ENCODE measurements at places on chromosomes 6 and 20.
A peak's percentile ranks its signal among the peaks of the same experiment; 100 is the strongest.

DNA sequence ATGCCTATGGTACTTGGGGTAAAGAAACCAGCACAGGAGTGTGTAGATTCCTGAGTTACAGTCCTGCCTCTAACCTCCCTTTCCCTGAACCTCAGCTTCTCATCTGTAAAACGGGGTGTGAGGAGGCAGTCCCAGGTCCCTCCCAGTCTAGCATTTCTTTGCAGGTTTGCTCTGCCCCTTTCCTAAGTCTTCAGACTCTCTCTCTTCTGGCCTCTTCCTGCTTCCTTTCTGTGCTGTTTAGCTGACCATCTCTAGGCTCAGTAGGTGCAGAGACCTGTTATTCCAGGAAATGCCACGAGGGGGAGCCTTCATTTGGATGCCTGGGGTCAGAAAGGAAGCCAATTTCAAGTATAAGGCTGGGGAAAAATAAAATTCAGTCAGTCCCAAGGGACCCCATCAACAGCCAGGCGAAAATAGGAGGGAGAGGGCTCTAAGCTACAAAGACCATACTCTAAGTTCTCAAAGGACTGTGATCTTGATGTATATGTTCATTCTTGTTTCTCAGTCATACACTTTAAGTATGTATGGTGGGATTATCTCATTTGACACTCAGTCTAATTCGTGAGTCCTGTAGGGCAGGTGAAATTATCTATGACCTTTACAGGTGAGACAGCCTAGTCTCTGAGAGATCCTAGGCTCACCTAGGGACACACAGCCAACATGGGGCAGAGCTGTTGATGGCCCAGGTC lies 89.1 kb downstream of the NCR2 start:
- peak; percentile 92 for DNase-seq

- DNase-seq, result no peak
Measured at GRCh38 chr6:73712535-73713173, 16.7 kb downstream of the CD109 start.

GRCh38 chr6:43428112-43428570 lies 800 bp downstream of the ABCC10 start:
- DNase-seq, result no peak

DNA sequence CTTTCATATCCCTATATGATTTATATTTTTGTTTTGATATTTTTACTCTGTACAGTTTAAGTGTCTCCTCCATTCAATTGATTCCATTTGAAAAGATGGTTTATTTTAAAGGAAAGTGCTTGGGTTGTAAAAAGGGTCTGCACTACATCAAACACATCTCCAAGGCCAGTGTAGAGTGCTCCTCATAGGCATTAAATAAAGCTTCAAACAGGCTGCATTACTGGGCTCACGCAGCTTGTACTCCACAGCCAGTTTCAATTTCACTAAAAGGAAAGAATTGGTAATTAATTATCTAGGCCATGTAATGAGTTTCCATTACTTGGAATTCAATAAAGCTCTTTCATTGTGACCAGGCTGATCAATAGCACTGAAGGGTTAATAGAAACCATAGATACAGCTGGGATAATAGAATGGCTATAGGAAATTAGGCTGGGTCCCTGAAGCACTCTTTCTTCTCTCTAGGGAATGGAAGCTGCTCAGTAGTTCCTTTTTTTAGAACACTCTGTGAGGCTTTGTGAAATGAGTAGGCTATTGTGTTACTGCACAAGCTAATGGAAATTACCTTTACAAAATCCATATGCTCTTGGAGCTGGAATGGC lies 442.2 kb downstream of the RNF144B start:
- DNase-seq, result no peak

- DNase-seq, result peak; percentile 62
Measured at GRCh38 chr20:44745598-44746366, at the start of gene KCNK15. TSS of gene KCNK15 (plus strand) at chr20:44745865. CDS start at chr20:44745911, 46 bp downstream.

DNA sequence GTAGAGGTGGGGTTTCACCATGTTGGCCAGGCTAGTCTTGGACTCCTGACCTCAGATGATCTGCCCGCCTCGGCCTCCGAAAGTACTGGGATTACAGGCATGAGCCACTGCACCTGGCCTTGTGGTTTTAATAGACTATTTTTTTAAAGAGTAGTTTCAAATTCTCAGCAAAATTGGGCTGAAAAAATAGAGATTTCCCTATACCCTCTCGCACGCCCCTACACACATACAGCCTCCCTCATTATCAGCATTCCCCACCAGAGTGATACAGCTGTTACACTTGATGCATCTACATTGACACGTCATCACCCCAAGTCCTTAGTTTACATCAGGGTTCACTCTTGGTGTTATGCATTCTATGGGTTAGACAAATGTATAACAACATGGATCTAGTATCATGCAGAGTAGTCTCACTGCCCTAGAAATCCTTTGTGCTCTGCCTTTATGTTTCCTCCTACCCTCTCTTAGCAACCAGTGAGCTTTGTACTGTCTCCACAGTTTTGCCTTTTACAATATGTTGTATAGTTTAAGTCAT lies 103.6 kb downstream of the CDYL start:
- no peak for DNase-seq

DNA sequence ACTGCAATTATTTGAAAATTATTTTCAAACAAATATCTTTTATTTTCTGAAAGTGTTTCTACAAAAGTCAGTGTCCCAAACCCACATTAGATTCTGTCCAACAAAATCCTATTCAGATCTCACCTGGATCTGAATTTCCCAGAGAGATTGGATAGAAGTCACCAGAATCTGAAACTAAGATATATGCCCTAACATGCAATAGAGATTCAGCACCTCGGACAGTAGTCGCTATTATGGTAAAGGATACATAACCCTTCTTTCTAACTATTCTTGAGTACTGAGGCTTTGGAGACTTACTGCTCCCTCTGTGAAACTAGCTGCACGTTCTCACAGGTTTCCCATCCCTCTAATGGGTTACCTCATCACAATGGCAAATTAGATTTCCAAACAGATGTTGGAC lies 151.4 kb downstream of the ID4 start:
- DNase-seq, result peak; percentile 19

GRCh38 chr20:41344477-41344876 lies 3.9 kb downstream of the LPIN3 start:
- DNase-seq, result no peak

GRCh38 chr6:46138281-46138680 lies 8.5 kb downstream of the ENPP4 start:
- no peak for DNase-seq

DNA sequence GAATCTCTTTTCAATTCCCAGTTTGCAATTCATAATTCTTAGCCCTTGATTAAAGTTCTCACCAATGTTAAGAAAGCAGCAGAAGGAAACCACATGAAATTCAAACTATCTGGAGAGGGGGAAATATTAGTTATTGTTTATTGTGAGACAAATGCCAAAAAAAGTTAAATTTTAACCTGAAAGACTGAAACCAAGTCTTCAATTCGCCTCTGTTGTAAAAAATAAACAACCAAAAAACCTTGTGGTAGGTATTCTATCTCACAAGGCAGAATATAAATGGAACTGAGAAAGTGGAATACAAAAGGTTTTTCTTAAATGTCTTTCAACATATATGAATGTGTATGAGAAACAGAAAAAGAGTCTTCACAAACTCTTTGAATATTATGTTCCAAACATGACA lies 24.8 kb downstream of the TMX4 start:
- no peak for DNase-seq

GRCh38 chr6:113882336-113883022 lies 25.3 kb downstream of the MARCKS start:
- no peak for DNase-seq

DNA sequence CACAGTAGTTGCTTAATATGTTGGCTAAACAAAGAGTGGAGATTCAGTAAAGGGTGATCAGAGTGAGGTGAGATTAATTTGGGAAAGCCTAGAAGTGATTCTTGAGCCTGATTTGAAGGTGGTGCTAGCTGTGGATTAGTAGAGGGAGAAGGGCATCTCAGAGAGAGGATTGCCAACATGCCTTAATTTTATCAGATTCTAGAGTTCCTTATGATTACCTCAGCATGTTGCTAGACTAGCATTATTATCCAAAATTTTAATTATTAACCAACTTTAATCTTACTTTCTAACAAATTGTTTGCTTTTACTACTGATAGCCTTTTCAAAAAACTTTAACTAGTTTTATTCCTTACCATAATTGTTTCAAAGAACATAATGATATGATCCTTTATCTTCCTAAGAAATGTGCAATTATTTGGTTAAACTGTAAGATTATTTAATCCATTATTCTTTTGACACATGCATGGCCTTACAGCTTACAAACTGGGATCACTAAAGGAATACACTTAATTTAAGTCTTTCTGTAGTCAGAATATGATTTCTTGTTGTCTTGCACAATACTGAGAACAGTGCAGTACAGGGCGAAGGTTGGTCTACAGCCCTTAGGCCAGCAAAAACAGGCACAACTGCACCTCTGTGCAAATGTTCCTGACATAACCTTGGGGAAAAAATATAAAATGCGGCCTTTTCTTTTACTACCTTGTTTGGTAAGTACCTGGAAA lies 88.9 kb downstream of the SLC16A10 start:
- no peak for DNase-seq

- no peak for DNase-seq
Measured at GRCh38 chr6:130063806-130064205, 45.4 kb downstream of the L3MBTL3 start.

DNA sequence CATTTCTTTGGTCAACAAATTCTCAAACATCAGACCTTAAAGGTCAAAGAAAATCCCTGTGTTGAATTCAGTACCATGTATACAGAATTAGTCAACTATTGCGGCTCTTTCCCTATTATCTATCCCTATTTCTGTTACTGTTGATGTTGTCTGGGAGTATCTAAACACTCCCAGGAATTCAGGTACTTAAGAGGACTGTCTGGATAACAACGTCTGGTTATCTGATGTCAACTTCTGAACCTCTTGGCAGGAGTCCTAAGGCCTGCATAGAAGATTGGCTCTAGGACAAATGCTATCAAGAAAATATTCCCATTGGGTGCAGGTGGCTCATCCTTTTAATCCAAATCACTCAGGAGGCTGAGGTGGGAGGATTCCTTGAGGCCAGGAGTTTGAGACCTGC lies 255.6 kb downstream of the KHDC1L start:
- DNase-seq, result no peak

GRCh38 chr20:58092871-58093270 lies 135.6 kb downstream of the ANKRD60 start:
- DNase-seq, result no peak

DNA sequence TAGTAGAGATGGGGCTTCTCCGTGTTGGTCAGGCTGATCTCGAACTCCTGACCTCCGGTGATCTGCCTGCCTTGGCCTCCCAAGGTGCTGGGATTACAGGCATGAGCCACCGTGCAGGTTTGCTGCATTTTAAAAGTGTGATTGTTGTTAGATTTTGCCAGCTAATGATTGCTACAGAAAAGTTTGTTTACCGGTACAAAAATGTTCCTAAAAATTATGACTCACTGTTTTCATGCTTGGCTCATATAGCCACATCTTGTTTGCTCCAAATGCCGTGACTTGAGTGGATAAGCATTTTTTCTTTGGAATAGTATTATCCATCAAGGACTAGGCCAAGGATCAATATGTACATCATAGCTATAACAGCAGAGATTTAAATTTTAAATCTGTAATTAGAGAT lies 24.3 kb downstream of the LRRN4 start:
- DNase-seq, result no peak

DNA sequence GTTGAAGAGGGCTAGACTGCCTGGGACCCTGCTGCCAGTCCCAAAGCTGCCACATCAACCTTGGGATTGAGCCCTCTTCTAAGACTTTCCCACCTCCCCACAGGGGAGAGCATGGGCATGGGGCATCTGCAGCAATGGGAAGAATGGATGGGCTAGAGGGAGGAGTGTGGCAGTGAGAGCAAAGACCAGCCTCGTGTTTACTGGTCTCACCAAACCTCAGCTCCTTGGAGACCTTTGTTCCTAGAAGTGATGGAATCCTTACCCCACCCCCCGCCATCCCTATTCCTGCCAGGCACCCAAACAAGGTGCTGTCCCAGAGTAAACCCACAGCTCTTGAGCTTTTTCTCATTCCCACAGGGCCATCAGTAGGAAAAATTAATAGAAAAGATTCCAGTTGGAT lies 20.0 kb upstream of the ARMC12 start:
- no peak for DNase-seq

DNA sequence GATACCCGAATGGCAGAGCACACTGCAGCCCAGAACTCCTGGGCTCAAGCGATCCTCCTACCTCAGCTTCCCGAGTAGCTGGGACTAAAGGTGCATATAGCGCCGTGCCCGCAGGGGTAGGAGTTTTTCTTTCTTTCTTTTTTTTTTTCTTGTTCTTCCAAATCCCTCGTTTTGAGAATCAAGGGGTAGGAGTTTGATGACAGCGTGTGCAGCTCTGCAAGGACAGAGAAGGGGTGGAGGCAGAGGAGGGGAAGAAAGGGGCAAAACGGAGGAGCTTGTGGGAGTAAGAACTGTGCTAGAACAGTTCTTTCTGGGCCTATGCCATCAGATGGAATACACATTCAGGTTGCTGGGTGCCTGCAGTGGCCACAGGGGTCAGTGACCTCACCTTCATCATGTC lies 15.3 kb downstream of the RRP36 start:
- no peak for DNase-seq

DNA sequence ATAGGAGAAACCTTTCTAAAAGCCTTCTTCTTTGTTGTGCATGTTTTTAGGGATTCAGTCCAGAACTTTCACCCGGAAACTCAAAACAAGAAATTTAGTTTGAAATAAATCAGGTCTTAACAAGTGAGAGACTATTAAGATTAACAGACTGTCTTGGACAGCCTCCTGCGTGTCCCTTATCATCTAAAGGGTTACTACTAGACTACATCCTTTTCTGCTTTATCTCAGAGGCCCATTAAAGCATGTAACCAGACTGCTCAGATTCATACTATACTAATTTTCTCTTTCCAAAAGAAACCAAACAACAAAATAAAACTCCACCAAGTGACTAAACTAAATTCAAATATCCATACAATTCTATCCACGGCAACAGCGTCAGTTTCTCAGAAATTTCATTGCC lies 173.8 kb downstream of the GMPR start:
- DNase-seq, result no peak

- DNase-seq, result no peak
Measured at GRCh38 chr6:50145125-50145524, 95.4 kb upstream of the DEFB112 start.
